Kidney epithelial cell (primary cell): ENCODE measurements at places on chromosomes 3 and 15. TPM values are rescaled to one million over a fixed set of nuclear protein-coding genes. Genes with fewer than 3 reads are reported as not detected.

Gene PLSCR4
- total RNA-seq: 1.7 and 3.6 TPM in 2 replicates

Gene CYP1A1
- total RNA-seq: 0.33 TPM in 1 of 2 replicates, not detected in the other

Gene IL17RD
- 25.7 and 28.7 TPM in 2 replicates for total RNA-seq

Gene SNURF
- 1.4 and 2.5 TPM in 2 replicates for total RNA-seq

DNA sequence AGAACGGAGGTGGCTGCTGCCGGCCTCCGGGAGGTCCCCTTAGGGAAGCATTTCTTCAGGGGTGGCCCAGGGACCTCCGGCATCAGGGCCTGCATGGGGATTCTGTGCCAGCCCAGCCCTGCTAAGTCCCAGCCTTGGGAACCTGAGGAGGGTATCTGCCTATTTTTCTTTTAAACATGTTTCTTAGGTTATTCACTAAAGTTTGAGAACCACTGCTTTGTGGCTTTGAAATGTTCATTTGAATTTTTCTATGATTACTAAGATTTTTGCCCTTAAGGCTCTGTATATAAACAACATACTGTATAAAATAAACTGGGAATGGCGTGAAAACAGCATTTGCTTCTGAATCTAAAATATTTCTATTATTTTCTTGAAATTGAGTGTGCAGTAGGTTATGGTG, 24.4 kb downstream of the FAN1 start:
- no peak for DNase-seq

- DNase-seq: no peak
Observed at GRCh38 chr3:177764933-177765332, 567.7 kb upstream of the TBL1XR1 start.

- no peak for DNase-seq
Observed at GRCh38 chr3:125035217-125035616, 20.6 kb downstream of the HEG1 start.

DNA sequence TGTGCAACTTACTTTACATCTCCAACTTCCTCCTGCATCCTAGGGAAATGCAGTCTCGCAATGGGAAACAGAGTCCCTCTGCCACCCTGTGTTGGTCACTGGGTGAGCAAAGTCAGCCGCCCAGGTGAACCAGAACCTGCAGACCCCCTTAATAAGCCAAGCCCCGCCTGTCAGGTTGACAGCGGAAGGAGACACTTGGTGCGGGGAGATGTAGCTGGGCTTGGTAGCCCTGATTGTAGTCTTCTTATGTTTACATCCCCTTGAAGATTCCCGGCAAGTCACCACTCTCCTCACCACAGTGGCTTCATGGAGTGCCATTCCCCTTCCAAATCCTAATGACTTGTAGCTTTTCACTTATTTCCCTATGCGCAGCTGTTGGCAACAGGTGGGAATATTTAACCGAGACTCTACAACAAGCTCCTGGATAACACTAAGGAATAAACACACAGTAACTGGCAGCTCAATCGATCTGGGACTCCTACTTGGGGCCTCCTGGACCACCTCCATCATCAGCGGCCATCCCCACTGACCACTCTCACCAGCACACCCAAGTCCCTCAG, 17.7 kb upstream of the CLSTN2 start:
- no peak for DNase-seq

DNA sequence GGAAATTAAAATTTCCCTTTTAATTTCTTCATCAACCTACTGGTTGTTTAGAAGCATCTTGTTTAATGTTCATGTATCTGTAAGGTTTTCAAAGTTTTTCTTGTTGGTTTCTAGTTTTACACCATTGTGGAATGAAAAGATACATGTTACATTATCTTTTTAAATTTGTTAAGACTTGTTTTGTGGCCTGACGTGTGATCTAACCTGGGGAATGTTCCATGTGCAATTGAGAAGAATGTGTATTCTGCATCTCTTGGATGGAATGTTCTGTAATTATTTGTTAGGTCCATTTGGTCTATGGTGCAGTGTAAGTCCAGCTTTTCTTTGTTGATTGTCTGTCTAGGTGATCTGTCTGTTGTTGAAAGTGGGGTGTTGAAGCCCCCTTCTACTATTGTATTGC, 45.7 kb downstream of the THSD4 start:
- DNase-seq: no peak
